ENCODE measurements at places on chromosomes 13 and 19.

- peak; percentile 68 for DNase-seq
These were observed at the start of gene C19orf25 for GRCh38 chr19:1478934-1479707. C19orf25 (minus strand) TSS chr19:1479215; CDS start chr19:1478903, 312 bp downstream.

GRCh38 chr19:48258350-48258749 lies 2.6 kb upstream of the CARD8 start:
- no peak for DNase-seq

DNA sequence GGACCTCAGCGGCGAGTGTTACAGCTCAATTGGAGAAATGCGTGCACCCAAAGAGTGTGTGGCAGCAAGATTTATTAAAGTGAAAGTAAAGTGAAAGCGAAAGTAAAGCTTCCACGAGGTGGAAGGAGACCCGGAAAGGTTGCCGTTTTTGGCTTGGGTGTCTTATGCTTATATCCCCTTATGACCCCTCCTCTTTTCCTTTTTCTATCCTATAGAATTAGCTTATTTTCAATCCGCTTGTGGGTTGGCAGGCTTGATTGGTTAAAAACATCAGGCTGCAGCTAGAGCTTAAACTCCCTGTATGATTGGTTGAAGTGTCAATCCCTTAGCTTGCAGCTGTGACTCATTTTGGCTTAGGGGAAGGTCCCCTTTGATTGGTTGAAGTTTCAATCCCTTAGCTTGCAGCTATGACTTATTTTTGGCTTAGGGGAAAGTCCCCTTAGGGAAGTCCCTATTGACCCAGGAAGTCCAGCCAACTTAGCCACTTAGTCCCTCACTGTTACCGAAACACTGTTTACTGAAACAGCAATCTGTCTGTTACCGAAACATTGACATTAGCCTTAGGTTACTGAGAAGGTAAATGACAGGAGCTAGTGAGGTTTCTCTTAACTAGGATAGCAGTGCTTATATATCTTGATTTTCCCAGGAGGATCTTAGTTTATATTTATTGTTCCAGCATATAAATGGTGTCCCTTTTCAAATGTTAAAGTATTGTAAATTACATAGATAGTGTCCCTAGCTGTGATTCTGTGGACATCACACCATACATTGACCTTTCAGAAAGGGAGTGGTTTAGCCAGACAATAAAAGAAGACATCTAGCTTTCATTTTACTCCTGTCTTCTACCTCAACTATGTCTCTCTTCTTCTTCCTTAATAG lies 575.8 kb downstream of the DACH1 start:
- DNase-seq: no peak

GRCh38 chr19:19477705-19478383 lies 37.5 kb downstream of the TSSK6 start:
- DNase-seq: no peak

- DNase-seq: no peak
These were observed 15.4 kb downstream of the LGALS13 start for GRCh38 chr19:39617745-39618144.

DNA sequence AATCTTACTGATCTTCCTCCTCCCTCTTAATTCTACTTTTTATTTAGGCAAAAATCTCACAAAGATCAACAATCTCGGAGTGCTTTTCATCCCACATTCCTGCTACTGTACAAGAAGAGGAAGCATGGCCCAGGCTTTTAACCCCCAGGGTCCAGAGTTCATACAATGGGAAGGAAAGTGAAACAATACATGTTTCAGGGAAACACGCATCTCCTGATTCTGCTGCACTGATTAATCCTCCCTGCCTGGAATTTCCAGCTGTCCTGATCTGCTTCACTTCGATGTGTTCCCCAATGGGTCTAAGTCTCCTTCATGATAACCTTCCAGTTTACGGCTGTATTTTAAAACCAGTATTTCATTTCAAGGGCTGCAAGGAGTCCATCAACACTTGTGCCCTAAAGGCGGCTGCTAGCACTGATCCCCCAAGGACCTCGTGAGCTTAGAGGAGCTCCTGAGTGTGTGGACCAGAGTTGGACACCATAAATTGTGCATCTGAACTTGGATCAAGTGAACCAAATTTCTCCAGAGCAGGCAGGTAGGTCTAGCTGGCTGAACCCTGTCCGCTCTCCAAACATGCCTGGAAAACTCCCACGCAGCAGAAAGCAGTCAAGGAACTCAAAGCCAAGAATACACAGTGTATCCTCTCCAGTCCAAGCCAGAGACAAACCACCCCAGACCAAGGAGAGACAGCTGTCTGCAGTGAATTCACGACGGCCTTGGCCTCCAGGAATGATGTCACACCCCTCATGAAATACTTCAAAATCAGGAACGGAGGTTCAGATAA lies 44.3 kb downstream of the COL4A1 start:
- no peak for DNase-seq

DNA sequence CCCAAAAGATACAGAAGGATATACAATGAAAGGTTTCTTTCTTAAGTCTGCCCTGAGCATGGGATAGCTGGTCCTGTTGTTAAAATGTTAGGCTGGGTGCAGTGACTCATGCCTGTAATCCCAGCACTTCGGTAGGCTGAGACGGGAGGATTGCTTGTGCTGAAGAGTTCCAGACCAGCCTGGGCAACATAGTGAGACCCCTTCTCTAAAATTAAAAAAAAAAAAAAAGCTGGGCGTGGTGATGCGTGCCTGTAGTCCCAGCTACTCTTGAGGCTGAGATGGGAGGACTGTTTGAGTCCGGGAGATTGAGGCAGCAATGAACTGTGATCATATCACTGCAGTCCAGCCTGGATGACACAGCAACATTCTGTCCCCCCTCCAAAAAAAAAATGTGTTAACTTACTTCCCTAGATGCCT lies 52.5 kb upstream of the SHKBP1 start:
- DNase-seq: no peak

DNA sequence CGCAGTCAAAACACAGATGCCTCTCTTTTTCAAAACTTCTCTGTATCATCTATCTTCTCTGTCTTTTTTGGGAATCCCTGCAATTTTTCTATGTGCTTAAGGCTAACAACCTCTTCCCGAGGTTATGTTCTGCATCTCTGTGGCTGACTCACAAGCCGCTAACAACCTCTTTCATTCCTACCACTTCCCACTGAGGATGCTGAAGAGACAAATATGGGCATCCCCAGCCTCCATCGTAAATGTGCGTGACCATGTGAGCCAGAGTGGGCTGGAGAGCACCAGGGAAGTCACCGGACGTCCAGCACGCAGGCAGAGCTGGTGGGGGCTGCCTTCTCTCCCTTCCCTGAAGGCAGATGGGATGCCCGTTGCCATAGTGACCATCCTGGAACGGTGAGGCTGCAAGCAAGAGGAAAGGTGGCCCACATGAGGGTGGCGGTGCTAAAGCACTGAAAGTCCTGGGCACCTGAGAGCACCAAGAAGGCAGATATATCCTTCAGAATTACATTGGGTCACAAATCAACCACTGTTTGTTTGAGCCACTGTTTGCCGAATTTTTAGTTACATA lies 122.8 kb downstream of the SHISA2 start:
- DNase-seq: no peak

DNA sequence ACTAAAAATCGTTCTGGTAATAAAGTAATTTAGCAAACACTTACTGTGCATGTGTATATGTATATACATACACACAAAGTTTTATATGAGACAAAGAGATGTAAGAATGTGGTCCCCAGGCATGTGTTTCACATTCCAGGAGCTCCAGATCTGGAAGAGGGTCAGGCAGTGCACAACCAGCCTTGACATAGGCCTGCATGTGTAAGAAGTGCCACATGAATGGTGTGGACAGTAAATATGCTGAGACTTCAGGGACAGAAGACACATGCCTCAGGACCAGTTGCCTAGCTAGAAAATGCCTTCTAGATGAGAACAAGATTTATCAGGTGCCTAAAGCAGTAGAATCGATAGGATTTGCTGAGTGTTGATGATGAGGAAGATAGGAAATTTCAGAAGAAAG lies 76.4 kb downstream of the FRY start:
- DNase-seq: no peak

- peak; percentile 40 for DNase-seq
These were observed 926 bp upstream of the HNRNPUL1 start for GRCh38 chr19:41263042-41263849.

DNA sequence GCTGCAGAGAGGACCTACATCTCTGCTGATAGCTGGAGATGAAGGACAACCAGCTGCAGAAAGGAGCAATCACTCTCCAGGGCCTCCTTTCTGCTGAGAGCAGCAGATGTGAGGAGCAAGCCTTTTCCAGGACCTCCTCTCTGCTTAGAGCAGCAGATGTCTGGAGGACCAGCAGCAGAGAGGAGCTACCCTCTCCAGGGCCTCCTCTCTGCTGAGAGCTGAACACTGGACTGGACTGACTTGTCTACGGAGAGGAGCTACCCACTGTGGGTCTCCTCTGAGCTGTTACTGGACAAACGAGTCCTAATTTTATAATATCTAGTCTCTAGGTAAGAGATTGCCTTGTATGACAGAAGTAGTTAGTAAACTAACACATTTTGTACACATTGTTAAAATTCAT lies 40.8 kb upstream of the FLT1 start:
- DNase-seq: no peak

DNA sequence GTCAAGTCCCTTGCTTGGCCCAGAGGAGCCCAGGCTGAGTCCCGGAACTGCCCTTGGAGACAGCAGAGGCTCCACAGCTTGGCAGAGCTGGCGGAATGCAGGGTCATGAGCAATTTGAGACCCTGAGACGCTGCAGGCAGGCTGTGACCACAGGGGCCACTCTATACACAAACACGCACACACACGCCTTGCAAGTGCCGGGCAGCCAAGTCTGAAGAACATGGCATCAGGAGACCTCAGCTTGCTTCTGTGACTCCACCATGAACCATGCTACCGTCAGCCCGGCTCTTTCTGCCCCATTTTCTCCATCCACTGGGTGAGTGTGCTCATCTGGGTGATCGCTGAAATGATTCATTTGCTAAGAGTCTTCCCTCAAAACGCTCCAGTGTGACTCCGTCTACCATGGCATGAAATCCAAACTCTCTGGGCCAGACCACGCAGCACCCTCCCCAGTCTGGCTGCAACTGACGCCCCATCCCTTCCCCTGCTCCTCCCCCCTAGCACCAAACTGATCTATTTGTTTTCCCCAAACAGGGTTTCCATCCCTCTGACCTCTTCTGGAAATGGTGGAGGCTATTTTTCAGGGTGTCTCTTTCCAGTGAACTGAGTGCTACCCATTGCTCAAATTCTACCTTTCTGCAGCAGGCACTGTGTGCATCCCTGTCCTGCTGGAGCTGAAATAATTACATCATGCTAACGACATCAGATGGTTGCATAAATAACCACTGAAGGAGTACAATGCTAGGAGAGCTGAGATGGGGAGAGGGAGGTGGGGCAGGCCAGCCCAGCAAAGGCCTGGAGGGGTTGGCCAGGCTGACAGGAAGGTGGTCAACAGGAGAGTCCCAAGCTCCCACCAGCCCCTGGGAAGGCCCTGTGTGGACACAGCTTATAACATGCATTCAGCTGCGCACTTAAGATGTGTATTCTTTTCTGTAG lies 3.1 kb downstream of the CARS2 start:
- no peak for DNase-seq

GRCh38 chr19:16330368-16330801 lies 5.8 kb downstream of the KLF2 start:
- DNase-seq: no peak

- no peak for DNase-seq
These were observed 20.4 kb downstream of the ZNF708 start for GRCh38 chr19:21308773-21309172.

- DNase-seq: no peak
These were observed 70.2 kb downstream of the COL4A2 start for GRCh38 chr13:110377178-110377825.

GRCh38 chr13:99990126-99990977 lies 8.8 kb downstream of the ZIC2 start:
- no peak for DNase-seq

DNA sequence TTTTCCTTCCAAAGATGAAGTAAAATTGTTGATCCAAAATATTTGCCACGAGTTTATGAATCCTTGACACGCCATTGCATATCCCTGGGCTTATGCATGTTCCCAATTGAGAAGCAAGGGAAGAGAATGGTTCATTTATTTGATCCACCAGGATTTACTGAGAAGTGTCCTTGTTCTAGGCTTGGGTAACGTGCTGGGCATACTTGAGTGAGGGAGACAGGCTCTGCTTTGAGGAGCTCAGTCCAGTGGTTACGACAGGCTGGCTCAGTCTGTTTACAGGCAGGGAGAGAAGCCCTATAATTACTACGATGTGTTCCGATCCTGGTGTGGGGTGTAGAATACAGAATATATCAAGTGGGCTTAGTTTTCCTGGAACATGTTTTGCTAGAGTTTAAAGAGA lies 6.3 kb upstream of the PNMA8C start:
- no peak for DNase-seq

DNA sequence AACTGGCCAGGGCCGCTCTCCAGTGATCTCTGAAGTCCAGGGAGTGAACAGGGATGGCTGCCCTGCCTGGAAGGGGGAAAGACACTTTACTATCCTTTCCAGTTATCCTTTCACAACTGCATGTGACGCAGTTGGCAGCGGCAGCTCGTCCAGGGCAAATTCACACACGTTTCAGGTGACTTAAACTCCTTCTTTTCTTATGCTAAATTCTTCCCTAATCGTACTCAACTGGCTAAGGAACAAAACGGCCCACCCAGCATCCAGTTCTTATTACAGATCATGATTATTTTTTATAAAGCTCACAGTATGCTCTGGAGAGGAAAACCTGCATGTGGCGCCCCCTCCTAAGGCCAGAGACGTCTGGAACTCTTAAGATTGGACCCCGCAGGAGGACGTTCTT lies 767.1 kb downstream of the UQCRFS1 start:
- no peak for DNase-seq

GRCh38 chr19:50712833-50713232 lies 6.8 kb downstream of the SHANK1 start:
- no peak for DNase-seq

DNA sequence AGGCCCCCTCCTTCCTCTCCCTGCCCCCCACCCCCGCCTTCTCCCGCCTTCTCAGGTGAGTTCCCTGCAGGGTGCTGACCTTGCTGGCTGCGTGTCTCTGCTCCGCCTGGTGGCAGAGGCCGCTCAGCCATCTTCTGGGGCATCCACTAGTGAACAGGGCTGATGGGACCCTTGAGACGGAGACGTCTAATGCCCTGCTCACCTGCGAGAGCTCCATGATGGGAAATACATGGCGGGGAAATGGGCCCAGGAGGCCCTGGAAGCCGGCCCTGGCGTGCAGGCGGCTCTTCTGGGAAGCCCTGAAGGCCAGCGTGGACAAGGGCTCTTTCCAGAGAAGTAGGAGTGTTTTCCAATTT lies 15.2 kb upstream of the F7 start:
- DNase-seq: no peak

- DNase-seq: no peak
These were observed 88.8 kb downstream of the ENOX1 start for GRCh38 chr13:43698009-43698408.

GRCh38 chr13:111957913-111958450 lies 109.0 kb upstream of the SOX1 start:
- DNase-seq: no peak

DNA sequence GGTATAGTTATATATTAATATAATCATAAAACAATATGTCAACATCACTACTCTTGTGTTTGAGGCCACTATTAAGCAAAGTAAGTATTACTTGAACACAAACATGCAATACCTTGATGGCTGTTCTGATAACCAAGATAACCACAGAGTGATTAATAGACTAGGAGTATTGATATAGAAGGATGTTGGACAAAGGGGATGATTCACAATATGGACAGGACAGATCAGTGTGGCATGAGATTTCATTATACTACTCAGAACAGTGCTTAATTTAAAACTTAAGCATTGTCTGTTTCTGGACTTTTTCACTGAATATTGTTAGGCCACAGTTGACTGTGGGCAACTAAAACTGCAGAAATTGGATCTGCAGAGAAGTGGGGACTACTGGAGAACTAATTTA lies 384.2 kb downstream of the SLITRK1 start:
- DNase-seq: no peak
